Smooth muscle cell of bladder (primary cell): ENCODE measurements at places on chromosomes 2 and 18. TPM values are rescaled to one million over a fixed set of nuclear protein-coding genes. Genes with fewer than 3 reads are reported as not detected.

TLX2 gene
- not detected in 2 replicates for total RNA-seq

CHAC2 gene
- 1.1 and 1.3 TPM in 2 replicates for total RNA-seq

NTSR2 gene
- under 0.01 TPM in 1 of 2 replicates, not detected in the other for total RNA-seq

WDR75 gene
- total RNA-seq, result 42.1 and 44.8 TPM in 2 replicates

IGFBP5 gene
- total RNA-seq, result 928 and 1,359 TPM in 2 replicates

PID1 gene
- 28.3 and 36.1 TPM in 2 replicates for total RNA-seq

UGT1A10 gene
- total RNA-seq, result 0.43 and 0.83 TPM in 2 replicates

SERPINB11 gene
- not detected in 2 replicates for total RNA-seq
